ENCODE measurements at places on chromosomes 12 and 14.

DNA sequence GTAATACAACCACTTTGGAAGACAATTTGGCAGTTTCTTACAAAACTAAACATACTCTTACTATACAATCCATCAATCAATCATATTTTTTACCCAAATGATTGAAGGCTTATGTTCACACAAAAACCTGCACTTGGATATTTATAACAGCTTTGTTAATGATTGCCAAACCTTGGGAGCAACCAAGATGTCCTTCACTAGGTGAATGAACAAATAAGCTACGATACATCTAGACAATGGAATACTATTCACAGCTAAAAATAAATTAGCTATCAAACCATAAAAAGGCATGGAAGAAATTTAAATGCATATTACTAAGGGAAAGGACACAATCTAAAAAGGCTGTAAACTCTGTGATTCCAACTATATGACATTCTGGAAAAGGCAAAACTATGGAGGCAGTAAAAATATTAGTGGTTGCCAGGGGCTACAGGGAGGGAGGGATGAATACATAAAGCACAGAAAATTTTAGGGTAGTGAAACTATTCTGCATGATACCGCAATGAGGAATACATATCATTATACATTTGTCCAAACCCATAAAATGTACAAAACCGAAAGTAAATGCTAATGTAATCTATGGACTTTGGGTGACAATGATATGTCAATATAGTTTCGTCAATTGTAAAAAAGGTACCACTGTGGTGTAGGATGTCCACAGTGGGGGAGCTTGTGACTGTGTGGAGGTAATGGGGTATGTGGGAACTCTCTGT is 70.5 kb downstream of the GPR65 start:
- no peak for DNase-seq

DNA sequence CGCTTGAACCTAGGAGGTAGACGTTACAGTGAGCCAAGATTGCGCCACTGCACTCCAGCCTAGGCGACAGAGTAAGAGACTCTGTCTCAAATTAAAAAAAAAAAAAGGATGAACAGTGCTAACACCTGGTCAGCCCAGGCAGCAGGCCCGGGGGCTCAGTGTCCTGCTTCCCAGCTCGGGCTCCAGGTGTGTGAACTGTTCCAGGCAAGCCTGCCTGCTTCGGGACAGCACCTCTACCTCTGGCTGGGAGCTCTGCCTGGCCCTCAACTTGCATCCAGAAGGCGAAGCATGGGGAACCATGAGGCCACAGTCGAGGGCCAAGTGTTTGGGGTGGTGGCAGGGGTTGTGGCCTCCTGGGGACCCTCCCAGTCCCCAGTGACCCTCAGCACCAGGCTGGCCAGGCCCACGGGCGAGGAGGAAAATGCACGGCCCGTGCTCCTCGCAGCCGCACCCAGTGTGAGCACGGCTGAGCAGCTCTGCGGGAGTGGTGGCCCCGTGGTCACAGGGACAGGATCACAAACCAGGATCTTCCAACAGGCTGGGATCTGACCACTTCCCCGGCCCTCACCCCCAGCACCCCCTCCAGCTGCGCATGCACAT is 15.5 kb downstream of the CDCA4 start:
- DNase-seq: no peak

- no peak for DNase-seq
Observed at GRCh38 chr14:33646692-33647260, 304.1 kb downstream of the EGLN3 start.

- DNase-seq: no peak
Observed at GRCh38 chr14:51573607-51574006, 78.1 kb upstream of the FRMD6 start.

- DNase-seq: no peak
Observed at GRCh38 chr12:42382013-42382696, 56.2 kb downstream of the PPHLN1 start.

GRCh38 chr12:59119676-59120075 is 199.4 kb upstream of the LRIG3 start:
- no peak for DNase-seq

- no peak for DNase-seq
Observed at GRCh38 chr12:44812062-44812461, 64.1 kb downstream of the NELL2 start.

GRCh38 chr14:38716926-38717325 is 386.1 kb downstream of the SEC23A start:
- DNase-seq: no peak

- no peak for DNase-seq
Observed at GRCh38 chr12:46263140-46264016, 5.5 kb downstream of the SLC38A1 start.

DNA sequence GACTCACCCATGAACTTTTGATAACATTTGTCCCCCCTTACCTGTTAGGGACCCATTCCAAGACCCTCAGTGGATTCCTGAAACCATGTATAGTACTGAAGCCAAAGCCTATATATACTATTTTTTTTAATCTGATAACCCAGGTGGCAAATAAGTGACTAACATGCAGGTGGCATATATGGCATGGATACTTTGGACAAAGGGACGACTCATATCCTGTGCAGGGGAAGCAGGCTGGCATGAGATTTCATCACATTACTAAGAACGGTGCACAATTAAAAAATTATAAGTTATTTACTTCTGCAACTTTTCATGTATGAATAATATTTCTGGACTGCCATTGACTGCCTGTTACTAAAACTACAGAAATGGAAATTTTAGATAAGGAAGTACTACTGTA is 880.1 kb upstream of the FBXO33 start:
- DNase-seq: no peak

DNA sequence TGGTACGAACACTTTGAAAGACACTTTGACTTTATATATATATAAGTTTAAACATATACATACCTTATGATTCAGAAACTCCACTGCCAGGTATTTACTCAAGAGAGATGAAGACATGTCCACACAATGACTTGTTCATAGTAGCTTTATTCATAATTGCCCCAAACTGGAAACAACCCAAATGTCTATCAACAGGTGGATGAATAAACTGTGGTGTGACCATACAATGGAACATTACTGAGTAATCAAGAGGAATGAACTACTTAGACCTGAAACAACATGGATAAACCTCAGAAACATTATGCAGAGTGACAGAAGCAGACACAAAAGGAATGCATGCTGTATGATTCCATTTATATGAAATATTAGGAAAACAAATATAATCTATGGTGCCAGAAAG is 71.1 kb downstream of the PPP1R36 start:
- DNase-seq: no peak

- DNase-seq: no peak
Observed at GRCh38 chr14:95290871-95291431, 28.8 kb downstream of the CLMN start.

- DNase-seq: no peak
Observed at GRCh38 chr12:54140588-54141388, 48.0 kb downstream of the SMUG1 start.

DNA sequence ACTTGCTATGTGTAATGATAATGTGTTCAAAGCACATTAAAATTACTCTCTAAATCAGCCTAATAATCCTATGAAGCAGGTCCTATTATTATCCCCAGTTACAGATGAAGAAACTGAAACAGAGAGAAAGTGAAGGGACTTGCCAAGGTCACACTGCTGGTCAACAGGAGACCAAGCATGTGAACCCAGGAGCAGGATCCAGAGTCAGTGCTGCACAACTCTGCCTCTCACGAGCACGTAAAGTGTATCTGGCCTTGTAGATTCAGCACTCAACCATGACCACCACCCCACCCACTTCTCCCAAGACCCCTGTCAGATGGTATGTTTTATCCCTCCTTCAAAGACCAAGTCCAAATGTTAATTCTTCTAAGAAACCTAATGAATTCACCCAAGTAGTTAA is 100.7 kb downstream of the TTC7B start:
- DNase-seq: no peak

DNA sequence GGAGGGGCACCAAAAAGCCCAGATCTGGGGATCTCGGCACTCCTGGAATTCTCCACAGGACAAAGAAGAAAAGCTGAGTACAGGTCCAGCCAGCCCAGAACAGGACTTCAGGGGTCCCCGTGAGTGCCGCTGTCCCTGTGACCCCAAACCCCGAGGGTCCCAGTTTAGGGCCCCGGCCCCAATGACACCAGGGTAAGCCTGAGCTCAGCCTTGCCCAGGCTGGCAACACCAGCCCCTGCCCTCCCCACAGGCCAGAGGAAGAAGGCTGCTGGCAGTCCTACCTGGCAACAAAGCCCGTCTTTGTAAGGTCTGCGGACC is 1.8 kb downstream of the CDK2AP1 start:
- DNase-seq: no peak

DNA sequence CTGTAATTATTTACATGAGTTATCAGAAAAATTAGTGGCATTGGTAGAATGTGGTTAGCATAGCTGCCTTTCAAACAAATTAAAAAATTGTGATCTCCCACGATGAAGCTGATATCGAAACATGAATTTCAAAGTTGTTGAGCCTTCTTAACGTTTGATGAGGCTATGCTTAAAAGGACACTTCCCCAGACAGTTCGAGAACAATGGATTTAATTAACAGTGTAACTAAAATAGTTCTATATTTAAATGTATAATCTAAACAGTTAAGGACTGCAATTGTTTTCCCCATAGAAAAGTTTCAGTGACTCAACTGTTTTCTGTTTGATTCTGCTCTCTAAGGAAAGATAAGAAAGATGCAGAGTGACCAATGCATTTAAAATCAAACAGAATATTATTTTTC is 1.6 kb downstream of the CLEC2B start:
- DNase-seq: no peak

DNA sequence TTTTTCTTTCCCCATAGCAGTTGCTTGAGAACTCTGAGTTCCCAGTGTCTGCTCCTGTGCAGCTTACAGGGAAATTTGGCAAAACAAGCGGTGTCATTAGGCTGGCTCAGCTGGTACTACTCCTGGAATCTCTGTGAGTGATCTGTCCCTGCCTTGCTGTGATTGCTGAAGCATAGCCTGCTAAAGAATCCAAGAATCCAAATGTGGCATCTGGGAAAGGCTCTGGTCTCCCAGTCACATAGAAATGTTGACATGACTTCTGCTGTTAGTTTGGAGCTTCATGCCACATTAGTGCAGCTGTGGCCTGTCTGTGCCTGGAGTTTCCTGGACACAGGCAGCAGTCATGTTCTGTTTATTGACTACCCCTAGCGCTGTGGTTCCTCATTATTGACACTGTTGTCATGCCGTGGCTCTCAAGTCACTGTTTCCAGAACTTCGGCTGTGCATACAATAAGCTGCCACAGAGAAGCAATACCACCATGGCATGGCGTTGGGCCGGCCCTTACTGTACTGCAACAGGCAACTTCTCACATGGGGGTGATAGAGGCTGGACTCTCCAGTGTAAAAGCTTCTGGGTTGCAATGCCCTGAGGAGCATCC is 166.8 kb downstream of the MYRFL start:
- no peak for DNase-seq

DNA sequence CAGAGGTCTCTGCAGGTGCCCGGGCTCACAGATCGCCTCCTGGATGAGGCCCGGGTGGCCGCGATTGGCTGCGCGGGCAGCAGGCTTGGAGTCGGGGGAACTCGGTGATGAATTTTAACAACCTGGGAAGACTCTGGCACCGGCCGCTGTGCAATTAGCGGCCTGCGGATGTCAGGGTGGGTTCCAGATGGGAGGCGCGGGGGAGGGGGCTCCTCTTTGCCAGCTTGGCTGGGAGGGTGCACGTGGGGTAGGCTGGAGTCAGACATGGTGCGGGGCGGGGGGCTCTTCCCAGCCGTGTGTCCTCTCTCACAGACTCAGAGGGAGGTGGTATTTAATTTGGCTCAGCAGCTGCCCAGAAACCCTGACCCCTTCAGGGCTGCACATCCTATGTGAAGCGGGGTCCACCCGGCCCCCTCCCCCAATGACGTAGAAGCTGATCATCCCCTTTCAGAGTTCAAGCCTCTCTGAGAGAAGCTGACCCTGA is 81.4 kb downstream of the KIF26A start:
- DNase-seq: no peak

DNA sequence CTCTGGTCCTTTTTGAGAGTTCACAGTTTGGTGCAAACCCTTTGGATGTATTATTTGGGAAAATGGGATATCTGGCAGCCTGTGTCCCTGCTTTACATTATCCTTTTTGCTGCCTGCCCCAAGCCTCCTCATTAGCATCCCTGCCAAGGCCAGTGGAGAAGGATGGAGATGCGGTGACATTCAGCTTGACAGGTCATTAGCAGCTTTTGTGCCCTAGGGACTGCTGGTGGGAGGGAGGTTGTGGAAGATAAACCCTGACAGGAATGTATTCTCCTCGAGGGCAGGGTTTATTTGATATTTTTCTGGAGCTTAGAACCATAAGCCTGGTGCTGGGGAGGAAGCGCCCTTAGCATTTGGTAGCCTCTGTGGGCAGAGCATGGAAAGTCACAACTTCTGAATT is 49.3 kb downstream of the PTPN11 start:
- DNase-seq: no peak
